ENCODE measurements at places on chromosomes 12 and 14.

GRCh38 chr12:62190689-62191490 lies 69.3 kb upstream of the USP15 start:
- no peak for DNase-seq

- DNase-seq = no peak
Measured at GRCh38 chr12:9732921-9733461, at the start of gene CLECL1. TSS of gene CLECL1 (minus strand) at chr12:9733097.

DNA sequence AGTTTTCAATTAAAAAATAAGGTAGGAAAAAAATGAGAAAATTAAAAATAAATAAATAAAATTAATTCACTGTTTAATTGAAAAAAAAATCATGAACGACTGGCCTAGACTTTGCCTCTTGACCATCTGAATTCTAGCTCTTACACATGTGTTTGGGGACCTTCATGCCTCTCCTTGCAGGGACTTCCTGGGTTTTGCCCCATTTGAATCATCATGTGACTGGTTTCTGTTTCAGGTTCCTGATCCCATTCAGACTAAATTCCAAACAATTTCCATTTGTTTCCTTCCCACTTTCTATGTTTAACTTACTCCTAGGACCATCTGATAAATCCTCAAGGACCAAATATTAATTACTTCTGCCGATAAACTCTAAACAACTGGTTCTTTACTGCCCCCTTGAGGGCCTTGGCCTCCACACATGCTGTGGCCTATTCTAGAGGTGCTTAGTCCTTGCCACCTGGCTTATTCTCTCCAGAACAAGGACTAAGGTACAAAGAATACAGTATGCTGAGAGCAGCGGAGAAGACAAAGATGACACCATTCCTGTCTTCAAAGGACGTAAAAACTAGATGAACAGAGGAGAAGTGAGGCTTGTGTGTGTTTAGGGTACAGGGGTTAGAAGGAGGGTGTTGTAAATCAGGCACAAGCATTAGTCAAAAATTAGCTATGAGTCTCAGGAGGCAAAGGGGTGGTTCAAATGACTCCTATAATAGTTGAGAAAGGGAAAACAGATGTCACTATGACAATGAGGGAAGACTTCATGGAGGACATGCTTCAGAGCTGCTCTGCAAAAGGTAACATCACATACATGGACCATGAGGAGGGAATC lies 125.8 kb upstream of the AVPR1A start:
- DNase-seq = no peak

- DNase-seq = no peak
Measured at GRCh38 chr14:74522740-74523139, 29.2 kb downstream of the ISCA2 start.

- no peak for DNase-seq
Measured at GRCh38 chr14:79584679-79585078, 626.6 kb downstream of the DIO2 start.

DNA sequence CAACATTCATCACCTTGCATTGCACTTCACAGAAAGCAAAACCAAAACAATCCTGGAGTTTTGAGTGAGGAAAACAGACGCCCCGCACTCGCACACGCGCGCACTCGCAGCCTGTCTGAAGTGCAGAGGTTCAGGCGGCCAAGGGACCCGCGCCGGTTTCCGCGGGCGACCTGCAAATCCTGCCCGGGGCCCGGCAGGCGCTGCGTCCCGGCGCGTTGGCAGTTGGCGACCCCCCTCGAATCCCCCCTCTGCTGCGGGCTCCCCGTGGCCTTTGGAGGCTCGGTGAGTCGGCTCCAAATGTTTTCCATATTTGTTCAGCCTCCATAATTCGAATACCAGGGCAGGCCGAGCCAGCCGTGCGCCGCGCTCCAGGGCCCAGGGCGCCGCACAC lies at the start of gene SSPN:
SSPN (plus strand) TSS at position 324 of the 391 bp plus-strand sequence. CDS start 100 bp downstream, outside the sequence.
- DNase-seq = no peak

- DNase-seq = no peak
Measured at GRCh38 chr12:66744461-66744860, 65.6 kb upstream of the GRIP1 start.

- DNase-seq = no peak
Measured at GRCh38 chr12:45076417-45077026, 25.6 kb upstream of the DBX2 start.

- no peak for DNase-seq
Measured at GRCh38 chr12:109600995-109601394, 27.4 kb downstream of the MVK start.

DNA sequence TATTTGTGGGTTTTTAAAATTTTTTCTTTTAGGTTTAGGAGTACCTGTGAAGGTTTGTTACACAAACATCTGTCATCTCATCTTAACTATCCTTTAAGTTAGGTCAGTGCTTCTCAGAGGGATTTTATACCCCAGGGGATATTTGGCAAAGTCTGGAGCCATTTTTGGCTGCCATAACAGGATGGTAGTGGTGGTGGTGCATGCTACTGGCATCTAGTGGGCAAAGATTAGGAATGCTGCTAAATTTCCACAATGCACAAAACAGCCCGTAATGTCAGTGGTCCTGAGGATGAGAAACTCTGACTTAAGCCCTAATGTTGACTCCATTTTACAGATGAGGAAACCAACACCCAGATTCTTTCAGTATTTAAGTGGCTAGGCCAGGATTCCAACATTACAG lies 85.2 kb upstream of the MYF6 start:
- no peak for DNase-seq

- no peak for DNase-seq
Measured at GRCh38 chr14:103112400-103113243, 10.6 kb upstream of the TNFAIP2 start.

DNA sequence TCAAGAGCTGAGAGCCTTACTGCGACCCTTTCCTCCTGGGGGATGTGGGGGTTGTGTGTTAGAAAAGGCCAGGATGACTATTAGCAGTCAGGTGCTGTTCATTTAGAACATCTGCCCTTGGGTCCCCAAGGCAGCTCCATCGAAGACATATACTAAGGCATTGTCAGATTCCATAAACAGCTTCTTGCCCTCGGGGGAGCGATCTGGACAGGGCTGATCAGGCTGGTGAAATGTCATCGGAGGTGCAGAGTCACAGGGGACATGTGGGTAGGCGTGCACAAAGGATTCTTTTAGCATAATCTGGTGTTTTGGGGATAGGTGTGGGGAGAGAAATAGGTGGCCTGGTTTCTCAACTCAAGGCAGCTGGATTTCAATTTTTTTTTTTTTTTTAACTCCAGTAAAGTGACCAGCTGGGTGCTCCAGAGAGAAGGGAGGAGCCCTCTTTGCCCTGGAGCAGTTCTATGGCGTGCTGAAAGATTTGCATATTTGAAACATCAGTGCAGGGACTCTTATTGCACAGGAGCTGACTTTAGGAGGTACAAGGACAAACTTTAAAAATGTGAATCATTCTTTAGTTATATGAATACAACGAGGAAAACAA lies 160.1 kb downstream of the SUDS3 start:
- DNase-seq = no peak

- no peak for DNase-seq
Measured at GRCh38 chr12:111444314-111444924, 38.7 kb downstream of the SH2B3 start.

DNA sequence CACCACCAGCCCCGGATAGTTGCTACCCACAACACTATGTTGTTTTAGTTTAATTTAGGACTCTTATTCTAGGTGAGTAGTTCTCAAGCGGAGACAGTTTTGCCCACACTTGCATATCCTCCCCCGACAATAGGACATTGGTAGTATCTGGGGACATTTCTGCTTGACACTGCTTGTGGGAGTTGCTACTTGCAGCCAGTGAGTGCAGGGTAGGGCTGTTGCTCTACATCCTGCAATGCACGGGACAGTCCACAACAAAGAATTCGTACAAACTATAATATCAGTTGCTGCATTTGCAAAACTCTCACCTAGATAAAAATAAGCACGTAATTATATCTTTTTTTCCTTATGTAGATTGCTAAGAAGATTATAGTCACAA lies 111.8 kb upstream of the DNM1L start:
- DNase-seq = no peak

DNA sequence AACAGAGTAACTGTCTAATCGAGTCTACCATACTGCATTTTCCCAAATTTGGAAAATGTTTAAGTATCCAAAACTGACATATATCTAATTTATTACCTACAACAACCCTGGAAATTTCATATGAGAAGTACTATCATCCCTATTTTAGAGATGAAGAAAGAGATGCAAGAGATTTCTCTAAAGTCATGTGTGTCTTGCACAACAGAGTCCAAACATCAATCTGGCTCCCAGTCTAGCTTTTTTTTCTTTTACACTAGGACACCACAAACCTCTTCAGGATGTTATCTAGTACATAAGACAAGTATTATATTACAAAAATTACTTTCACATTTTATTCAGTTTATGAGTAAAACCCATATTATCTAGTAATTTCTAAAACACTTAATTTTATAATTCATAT lies 39.1 kb downstream of the CAPS2 start:
- no peak for DNase-seq

DNA sequence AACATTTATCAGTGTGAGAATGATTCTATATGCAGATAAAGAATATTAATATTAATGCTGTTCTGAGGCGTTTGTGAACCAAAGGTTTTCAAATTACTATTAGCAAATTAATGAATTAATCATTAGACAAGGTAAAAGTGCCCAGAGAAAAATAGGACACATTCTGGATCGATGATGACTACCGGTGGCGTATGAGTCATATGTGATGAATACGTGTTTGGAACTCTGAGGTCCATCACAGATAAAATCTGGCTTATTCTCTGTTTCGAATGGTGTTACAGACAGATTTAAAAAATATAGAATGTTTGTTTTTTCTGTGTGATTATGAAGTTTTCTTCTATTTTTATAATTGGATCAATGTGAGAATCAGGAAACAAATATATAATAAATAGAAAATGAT lies 79.2 kb upstream of the RTL1 start:
- no peak for DNase-seq

GRCh38 chr14:69996216-69996615 lies 117.0 kb downstream of the SMOC1 start:
- peak; percentile 72 for DNase-seq

DNA sequence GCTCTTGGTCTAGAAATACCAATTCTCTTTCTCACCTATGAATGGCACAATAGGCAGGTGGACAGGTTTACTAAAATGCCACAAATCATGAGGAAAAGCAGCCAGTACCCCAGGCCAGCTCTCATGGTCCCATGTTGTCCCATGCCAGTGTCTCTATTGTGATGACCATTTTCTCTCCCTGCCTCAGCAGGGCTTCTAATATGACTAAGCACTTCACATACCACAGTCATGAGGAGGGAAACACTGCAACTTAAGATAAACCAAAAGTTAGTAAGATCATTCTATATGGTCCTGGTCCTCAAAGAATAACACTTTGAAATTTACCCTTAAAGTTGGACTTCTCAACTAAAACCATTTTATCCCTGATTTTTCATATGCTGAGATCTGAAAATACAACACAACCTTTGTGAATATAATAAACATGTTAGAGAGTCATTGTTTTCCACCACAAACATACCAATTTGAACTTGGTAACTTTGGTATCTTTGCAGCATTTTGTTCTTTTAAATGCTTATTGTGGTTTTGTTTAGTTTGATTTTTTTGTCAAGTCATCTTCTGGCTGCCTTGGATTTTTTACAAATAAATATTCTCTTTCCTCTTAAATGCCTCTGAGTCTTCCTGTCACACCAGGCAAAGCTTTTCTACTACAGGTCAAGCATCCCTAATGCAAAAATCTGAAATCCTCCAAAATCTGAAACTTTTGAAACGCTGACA lies 3.6 kb downstream of the TTC5 start:
- peak; percentile 27 for DNase-seq

DNA sequence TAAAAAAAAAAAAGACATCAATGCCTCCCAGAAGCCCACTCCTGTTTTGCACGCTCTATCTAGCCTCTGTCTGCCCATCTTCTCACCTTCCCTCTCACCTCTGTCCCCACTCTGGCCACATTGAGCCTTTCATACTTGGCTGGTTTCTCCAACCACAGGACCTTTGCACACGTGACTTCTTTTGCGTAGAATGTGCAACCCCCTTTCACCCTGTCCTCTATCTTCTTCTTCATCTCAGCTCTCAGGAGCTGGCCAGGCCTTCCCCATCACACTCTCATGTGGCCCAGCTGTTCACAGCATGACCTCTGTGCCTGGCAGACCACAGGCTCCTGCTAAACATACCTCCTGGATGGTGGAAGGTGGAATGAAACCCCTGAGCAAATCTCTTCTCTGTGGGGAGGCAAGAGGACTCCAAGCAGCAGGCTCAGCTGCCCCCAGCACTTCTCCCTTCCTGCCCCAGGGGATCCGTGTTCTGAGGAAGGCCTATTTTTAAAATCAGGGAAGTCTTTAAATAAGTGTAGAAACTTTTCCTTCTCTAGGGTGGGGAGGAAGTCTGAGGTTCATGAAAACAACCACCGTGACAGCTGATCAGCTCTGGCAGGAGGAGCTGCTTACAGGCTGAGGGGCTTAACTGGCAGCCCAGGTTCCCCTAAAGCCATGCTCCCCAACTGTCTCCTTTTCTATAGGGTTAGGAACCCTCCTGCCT lies 11.6 kb downstream of the HVCN1 start:
- no peak for DNase-seq

- no peak for DNase-seq
Measured at GRCh38 chr14:53900499-53900898, 56.1 kb downstream of the BMP4 start.

DNA sequence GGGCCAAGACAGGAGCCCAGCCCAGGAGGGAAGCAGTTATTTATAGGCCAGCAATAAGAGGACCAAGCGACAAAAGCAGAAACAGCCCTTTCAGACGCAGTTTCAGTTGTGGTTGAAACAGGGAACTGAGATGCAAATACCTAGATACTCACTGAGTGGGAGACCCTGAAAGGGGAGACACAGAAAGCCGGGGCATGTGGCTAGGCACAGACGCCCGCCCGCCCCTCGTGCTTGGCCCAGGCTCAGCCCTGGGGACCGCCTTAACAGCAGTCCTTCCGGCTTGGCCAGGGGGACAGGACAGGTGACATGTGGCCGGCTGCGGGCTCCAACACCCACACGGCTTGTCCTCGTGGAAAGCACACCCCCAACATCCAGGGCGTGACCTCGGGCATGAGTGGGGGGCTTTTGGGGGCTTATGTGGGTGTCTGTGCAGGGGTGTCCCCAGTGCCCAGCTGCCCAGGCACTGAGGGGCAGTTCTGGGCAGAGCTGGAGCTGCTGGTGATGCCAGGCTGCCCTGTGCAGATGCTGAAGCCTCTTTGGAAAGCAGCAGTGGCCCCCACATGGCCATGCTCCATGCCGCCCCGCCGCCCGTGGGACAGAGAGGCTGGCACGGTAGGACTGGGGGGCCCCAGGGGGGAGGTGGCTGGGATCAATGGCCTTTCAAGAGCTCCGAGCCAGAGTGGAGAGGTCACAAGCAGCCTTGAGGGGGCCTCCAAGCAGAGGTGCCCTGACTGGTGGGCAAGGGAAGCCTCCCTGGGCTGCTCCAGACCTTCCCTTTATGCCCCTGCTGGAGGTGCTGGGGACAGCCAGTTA lies 2.1 kb downstream of the PLD4 start:
- no peak for DNase-seq
